ENCODE measurements at places on chromosomes 7 and 10. TPM values are rescaled to one million over a fixed set of nuclear protein-coding genes. Genes with fewer than 3 reads are reported as not detected.

- DNase-seq: peak; percentile 25
Observed at GRCh38 chr10:26437637-26438461, at the start of gene APBB1IP. Gene APBB1IP (plus strand): TSS chr10:26438341. CDS start chr10:26492327, 53,986 bp downstream.

- no peak for DNase-seq
Observed at GRCh38 chr10:114649217-114649903, 8.7 kb downstream of the ABLIM1 start.

DNA sequence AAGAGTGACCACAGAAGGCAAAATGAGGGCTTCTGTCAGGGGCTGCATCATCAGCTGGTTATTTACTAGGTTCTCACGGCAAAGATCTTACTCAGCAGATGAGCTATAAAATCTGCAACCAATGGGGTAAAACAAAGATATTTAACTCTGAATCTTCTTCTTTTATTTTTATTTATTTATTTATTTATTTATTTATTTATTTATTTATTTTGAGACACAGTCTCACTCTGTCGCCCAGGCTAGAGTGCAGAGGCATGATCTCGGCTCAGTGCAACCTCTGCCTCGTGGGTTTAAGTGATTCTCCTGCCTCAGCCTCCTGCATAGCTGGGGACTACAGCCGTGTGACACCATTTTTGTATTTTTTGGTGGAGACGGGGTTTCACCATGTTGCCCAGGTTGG is 11.3 kb downstream of the C10orf143 start:
- DNase-seq: no peak

- DNase-seq: no peak
Observed at GRCh38 chr7:133530682-133531081, 277.8 kb downstream of the EXOC4 start.

DNA sequence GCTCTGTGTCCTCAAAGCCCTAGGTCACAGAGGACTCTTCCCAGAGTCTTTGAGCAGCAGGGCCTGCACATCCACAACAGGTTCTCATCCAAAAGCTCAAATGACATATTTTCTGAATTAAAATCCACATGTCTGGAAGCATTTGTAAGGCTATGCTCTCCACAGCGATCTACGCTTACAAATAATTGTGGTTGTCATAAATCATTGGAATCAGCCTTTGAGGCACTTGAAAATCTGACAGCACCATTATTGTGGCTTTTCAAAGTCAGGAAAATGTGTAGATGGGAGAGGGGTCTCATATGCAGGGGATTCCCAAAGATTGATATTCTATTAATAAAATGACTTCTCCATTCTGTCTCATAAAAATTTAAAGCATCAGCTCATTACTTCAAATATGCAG is 16.3 kb downstream of the GPR26 start:
- no peak for DNase-seq

DNA sequence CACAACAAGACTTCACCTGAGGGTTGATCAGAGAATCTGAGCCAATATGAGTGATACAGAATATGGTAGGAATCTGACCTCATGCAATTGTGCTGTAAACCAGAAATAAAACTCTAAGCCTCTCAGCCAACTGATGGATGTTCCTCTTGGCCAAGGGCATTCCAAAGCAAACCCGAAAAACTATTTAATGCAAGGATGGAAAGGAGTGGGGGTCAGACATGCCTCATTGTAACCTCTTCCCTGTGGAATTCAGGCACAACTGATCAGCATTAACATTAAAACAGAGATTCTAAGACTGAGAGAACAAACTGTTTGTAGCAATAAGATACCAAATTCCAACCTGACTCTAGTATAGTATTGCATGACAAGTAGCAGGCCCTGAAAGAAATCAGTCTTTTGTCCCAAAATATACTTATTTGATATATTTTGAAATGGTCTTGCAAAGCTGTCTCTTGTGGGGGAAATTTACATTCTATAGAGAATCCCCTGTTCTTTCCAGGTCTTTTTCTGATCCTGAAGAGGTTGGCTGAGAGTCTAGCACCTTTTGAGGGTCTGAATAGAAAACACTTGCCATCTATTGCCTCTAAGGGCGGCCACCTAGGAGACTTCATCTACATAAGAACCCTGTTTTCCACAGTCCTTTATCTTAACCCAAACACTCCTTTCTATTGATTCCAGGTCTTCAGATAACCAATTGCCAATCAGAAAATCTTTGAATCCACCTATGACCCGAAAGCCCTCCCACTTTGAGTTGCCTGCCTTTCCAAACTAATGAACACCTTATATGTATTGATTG is 50.4 kb upstream of the WDR11 start:
- no peak for DNase-seq

DNA sequence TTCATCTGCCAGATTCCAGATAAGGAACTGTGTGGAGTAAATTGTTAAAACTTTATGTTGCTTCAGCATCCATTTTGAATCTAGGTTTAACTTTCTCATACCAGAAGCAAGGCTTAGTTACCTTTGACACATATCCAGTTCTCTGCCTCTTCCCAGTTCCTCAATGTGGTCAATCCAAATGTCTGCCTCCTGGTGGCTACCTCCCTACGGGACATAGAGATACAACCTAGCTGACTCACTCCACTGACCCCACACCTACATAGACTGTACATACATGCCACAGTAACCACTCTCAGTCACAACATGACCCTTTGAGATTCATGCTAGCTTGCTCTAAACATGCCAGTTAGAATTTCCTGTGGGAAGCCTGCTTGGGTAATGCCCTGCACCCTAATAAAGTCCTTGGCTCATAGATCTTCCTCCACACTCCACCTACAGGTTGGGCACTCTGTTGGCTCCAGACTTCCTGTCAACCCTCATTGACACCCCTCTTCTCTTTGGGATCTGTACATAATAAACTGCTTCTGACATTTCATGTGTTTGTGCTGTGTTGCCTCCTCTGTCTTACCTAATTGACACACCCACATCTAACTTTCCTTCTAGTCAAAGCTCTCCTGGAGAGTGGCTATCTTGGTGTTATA is 278.1 kb downstream of the HTR7 start:
- DNase-seq: no peak

DNA sequence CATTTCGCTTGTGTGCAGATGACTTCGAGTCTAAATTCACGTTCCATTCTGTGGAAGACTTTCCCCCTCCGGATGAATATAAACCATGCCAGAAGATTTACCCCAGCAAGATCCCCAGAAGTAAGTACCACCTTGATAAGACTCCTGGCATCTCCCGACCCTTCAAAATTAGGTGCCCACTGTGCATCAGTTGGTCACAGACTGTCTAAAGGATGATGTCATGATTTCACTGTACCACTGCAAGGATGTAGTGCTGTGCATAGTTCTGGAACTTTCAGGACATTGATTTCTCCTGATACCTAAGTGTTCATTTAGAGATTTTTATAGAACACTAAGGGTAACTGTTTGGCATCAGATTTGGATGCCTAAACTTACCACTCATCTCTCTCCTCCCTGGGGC is 83.0 kb downstream of the WIPF3 start:
- no peak for DNase-seq

DNA sequence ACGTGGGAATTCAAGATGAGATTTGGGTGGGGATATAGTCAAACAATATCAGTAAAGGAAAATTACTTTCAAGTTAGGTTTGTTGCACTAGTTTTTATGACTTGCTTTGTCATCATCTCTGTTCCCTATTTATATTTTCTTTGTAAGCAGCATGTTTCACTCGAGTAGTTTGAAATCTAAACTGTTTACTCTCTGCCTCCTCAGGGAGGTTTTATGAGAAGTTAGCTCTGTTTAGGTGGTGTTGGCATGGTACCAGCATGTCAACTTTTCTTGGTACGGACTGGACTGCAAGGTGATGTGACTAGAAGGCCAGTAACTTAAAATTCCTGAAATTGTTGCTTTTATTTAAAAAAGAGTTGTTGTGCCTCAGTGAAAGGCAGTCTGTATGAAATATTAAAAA is 59.2 kb upstream of the MTPN start:
- DNase-seq: no peak

DNA sequence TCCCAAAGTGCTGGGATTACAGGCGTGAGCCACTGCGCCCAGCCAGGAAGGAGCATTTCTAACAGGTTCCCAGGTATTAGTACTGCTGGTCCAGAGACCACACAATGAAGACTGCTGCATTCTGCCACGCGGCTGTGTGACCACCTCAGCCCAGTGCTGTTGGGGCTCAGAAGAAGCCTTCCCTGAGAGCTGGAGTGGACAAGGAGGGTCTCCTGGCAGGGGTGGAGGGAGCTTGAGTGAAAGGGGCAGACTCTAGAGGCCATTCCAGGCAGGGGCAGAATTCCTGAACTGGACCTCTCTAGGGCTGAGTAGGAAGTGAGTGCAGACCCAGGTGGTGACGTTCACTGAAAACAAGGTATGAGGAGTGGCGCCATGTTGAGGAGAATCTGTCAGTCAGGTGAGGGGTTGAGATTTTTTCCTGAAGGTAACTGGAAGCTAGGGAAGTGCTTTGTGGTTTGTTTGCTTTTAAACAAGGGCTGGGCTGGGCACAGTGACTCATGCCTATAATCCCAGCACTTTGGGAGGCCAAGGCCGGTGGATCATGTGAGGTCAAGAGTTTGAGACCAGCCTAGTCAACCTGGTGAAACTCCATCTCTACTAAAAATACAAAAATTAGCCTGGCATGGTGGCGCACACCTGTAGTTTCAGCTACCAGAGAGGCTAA is 67.6 kb downstream of the TACC2 start:
- no peak for DNase-seq

- DNase-seq: peak; percentile 57
Observed at GRCh38 chr7:116240024-116240668, 29.8 kb downstream of the TES start.

GRCh38 chr10:79982861-79983260 is 34.0 kb upstream of the SFTPD start:
- peak; percentile 36 for DNase-seq

- DNase-seq: no peak
Observed at GRCh38 chr10:64215088-64215487, 693.9 kb downstream of the REEP3 start.

DNA sequence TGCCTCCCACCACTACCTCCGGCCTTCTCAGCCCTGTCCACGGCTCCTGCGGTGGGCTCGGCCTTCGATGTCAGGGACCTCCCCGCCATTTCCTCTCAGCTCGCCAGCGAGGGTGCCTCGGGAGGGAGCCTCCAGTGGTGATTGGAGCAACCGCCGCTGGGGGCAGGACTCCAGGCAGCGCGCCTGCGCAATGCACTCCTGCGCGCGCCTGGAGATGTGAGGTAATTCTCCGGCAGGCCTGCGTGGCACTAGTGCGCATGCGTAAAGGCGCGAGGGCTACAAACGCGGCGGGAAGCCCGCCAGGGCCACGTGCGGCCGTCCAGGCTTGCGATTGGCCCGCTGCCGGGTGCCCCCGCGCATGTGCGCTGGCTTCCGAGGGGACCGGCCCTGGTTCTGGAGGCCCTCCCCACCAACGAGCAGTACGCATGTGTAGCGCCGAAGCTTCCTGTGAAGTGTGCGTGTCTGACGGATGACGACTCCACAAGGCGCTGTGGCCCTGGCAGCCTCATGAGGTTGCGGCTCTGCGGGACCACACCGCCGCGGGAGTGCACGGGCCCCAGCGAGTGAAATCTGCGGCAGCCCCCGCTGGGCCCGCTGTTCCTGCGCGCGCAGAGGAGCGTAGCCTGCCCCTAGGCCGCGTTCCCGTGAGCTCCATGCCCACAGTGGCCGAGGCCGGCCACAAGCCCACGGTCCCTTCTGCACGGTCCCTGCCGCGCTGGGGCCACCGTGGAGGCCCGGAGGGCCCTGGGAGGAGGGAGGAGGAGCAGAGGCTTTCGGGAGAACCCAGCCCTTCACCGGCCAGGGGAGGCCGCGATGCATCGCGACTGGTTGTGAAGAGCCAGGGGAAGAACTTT is at the start of gene SYCE1:
Gene SYCE1 (minus strand): TSS at position 143 of the 854 bp plus-strand sequence. CDS start 54 bp downstream, at position 89.
- DNase-seq: no peak

GRCh38 chr7:134692344-134692705 is 45.7 kb downstream of the BPGM start:
- no peak for DNase-seq

DNA sequence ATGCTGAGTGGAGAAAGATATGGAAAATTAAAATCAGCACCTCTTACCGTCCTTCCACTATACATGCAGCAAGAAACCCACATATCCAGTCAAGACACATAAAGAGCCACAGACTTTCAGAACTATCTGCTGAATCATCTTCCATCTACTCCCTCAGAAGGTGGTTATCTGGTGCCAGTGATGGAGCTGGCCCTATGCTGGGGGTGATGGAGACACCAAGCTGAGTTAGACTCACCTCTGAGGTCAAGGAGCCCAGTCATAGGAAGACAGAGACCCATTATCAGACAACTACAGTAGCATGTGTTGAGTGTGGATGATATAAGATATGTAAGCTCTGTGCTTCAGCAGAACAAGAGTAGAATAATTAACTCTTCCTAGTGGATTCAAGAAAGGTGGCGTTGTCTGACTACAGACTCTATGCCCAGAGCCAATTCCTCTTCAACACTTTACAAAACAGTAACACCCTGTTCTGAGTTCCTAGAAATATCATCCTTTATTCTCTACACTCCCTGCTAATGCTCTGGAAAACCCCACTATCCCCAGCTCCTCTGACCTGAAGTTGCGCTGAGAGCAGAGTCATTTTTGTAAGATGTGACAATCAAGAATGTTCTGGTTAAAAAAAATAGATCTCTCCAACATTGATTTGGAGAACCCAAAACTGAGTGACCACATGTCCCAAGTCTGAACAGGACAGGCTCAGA is 14.3 kb downstream of the CYP3A5 start:
- no peak for DNase-seq

DNA sequence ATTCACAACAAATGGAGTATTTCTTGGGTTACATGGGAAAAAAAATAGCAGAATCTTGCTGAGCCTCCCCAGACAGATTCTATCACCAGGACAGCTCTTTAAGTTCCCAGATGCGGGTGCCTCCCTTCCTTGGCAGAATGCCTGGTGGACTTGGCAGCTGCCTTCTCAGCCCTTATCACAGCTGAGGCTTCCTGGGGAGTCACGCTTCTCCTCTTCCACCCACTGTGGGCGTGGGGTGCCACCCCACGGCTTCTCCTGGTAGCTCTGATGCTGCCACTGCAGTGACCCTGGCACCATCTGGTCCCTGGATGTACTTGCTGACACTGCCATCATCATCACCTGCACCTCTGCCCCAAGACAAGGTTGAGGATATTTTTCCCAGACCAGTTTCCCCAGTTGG is 16.2 kb upstream of the NME8 start:
- DNase-seq: peak; percentile 94

GRCh38 chr10:112131346-112131745 is 52.2 kb downstream of the GPAM start:
- DNase-seq: no peak

Gene KLHDC10
- total RNA-seq: 56.9 TPM

Gene ADRB1
- total RNA-seq: 8.8 TPM
